RWPE2 (cell line): ENCODE measurements at places on chromosomes 3 and 15.

- DNase-seq: no peak
These were observed 18.6 kb downstream of the ARRDC4 start for GRCh38 chr15:97979140-97979520.

DNA sequence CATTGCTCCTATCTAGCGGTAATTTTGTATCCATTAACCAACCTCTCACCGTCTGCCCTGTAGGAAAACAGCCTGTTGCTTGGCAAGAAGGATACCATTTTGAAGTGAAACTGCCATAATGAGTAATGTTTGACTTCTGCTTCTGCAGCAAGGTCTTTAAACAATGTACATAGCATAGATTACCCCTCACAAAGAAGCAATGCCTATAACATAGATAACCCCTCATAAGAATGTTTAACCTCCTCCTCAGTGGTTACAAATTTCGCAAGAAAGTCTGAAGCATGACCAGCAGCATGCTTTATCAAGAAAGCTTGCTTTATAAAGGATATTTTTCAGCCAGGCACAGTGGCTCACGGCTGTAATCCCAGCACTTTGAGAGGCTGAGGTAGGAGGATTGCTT is 61.2 kb upstream of the MFGE8 start:
- no peak for DNase-seq

DNA sequence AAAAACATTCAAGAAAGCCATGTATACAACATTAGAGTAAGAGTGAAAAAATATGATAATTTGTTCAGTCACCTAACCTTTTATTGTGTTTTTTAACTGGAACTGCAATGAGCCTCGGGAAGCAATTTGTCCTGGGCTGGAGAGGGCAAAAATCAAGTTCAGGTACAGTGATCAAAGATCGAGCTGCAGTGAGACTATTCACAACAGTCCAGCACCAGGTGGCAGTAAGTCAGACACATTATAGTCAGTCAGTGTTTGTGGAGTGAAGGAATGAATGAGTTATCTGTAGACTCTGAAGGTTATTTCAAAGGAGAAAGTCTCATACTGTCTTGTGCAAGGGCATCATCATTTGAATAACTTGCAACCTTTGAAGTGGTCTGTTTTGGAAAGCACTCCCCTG is 116.6 kb downstream of the CHDH start:
- DNase-seq: no peak

GRCh38 chr15:30791239-30792175 is 112.2 kb upstream of the FAN1 start:
- no peak for DNase-seq
